SW 1271 (cell line): ENCODE measurements at places on chromosomes 3 and 15.
A peak's percentile ranks its signal among the peaks of the same experiment; 100 is the strongest.

GRCh38 chr15:41501191-41501917 is 7.7 kb downstream of the ITPKA start:
- DNase-seq, result no peak

GRCh38 chr3:26639339-26639738 is 16.8 kb downstream of the LRRC3B start:
- DNase-seq, result no peak

- no peak for DNase-seq
Measured at GRCh38 chr3:23830869-23831484, 25.2 kb downstream of the UBE2E1 start.

DNA sequence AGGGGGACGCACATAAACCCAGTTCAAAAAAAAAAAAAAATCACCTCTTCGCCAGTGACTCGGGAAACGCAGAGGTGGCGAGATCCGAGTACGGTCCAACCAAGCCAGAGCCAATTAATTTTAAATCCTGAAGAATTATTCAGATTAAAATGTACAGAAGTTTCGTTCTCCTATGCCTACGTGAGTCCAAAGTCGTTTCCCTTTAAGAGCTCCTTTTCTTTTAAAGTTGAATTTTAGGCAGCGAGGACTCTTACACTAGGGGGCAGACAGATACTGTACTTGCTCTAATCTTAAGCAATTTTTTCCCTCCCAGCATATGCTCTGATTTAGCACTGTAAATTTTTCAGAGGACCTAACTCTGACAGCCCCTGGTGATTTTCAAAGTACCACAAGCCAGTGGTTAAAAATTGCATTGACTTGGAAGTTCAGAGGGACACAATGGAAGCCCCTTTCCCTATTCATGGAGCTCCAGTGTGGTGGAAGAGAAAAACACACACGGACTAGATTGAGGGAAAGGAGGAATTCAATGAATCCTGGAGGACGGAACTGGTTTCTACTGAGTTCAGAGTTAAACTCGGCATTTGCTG is 3.3 kb upstream of the NR2F2 start:
- DNase-seq, result peak; percentile 71

GRCh38 chr15:96353416-96353929 is 23.0 kb downstream of the NR2F2 start:
- DNase-seq, result no peak

- no peak for DNase-seq
Measured at GRCh38 chr3:106332884-106333283, 464.1 kb upstream of the CBLB start.

GRCh38 chr15:45962733-45963132 is 327.9 kb downstream of the SQOR start:
- no peak for DNase-seq

- no peak for DNase-seq
Measured at GRCh38 chr3:49120096-49120437, 556 bp downstream of the USP19 start.

DNA sequence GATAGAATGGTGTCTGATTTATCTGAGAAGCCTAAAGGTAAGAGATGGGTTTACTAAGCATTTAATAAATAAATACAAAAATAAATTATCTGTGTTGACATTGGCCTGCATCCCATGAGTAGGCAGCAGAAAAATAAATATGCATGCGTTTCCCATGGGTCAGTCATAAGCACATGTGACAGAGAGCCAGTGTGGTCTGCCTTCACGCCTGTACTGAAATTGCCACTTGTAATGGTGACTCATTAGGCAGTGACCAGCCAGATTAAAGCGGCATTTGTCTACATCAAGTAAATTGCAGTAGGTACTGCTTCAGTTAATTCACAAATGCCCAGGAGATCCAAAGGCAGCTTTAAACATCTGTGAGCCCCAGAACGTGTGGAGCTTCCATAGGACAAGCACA is 399.6 kb downstream of the NAALADL2 start:
- no peak for DNase-seq

- DNase-seq, result no peak
Measured at GRCh38 chr3:172334671-172335207, 113.5 kb downstream of the GHSR start.

- no peak for DNase-seq
Measured at GRCh38 chr15:84099181-84099580, 136.4 kb upstream of the GOLGA6L4 start.

DNA sequence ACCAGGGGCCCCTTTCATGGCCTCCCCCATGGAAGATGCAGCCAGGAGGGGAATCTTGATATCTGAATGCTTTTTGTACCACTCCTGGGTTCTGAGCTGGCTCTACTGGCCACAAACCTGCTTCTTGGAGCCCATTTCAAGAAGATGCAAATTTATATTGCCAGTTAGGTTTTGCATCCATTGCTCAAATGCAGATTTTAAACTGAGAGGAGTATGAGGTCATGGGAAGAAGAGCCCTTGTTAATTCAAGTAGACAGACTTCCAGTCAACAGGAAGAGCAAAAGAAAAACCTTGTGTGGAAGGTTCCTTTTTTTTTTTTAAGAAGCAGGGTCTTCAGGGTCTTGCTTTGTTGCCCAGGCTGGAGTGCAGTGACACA is 133.5 kb downstream of the PDZRN3 start:
- no peak for DNase-seq

GRCh38 chr15:41695750-41696436 is 35.7 kb downstream of the MGA start:
- DNase-seq, result no peak

DNA sequence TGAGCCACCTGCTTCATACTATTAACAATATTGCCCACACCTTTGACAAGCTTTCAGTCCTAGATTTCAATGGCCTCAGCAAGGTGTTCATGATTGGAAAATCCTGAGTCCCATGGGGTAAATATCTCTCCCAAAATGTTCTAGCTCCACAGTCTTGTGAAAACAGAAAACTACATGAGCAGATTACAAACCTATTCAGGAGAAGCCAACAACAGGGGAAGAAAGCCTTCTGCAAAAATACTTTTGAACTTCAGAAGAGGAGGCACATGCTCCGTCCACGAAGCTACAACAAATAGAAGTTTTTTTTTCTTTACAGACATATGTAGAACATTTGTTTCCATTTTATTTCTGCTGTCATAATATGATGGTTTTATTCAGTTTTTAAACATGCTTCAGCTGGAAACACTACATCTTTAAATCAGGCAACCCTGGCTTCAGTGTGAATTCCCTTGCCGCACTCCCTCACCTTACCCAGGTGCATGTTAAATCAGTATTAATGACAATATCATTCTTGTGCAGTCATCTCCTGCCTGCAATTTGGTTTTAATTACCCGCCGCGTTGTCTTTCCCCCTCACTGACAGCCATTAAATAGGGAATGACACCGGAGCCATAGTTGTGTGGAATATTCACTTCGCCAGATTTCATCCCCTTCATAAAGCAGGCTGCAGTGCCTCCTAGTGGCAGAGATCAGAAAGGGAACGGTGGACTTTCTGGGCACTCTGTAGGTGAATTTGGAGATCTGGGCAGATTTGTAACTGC is 725.5 kb upstream of the ARRDC4 start:
- peak; percentile 55 for DNase-seq

GRCh38 chr3:183953471-183954070 is 64.1 kb downstream of the ABCC5 start:
- DNase-seq, result no peak

GRCh38 chr3:132625613-132626012 is 28.5 kb downstream of the ACKR4 start:
- no peak for DNase-seq

DNA sequence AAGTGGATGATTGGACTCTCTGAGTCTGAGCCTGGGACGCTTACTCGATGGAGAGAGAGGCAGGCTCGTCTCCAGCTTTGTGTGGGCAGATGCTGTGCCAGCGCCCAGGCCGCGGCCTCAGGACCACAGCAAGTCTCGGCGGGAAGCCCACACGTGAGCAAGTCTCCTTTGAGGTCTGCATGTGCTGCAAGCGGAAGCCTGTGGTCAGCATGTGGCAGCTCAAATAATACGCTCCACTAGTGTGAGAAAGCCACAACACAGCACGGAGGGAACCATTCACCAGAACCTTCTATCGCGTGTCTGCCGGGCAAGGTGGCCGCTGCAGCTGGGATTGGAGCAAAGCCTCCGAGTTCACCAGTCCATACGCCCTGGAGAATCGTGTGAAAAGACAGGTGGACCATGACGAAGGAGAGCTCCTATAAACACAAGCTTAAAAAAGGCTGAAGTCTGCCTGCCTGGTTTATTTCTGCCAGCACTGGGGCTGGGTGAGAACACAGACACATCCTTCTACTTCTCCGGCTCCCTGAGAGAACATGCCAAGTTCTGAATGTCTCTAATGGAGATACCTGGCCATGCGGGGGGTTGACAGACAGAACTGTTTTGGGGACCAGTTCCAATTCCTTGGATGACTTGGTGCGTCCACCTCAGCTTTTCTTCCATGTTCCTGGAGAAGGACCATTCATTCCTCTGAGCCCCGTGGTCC is 82.0 kb upstream of the LRIG1 start:
- no peak for DNase-seq

DNA sequence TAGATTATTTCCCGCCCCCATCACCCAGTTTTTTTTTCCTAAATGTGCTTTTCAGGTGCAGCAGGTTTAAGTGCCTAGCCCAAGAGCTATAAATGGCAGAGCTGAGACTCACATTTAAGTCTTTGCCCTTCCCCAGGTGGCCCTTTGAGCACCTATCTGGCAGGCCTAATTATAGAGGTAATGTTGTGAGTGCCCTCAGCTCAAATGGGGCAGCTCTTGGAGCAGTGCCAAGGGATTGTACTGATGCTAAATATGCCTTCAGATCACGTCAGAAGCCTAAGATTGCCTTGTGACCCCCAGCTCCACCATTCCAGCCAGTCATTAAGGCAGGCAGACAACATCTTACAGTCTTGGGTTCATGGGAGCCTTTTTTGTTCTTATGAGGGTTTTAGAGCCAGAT is 159.5 kb downstream of the RPLP1 start:
- no peak for DNase-seq

DNA sequence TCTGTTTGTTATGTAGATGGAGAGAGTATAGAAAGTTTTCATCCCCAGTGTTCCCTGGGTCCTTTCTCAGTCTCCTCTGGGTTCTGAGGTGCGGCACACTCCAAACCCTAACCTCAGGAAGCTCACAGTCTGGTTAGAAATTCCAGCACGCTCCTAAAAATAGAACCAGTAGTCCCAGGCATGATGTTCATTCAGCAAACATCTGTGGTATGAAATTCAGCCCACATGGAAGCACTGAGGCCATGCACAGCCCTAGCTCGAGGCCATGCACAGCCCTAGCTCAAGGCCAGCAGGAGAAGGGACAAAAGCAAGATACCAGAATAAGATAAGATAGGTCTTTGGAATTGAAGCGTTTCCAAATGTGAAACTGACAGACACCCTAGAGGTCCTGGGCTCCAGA is 82.3 kb upstream of the OXTR start:
- DNase-seq, result peak; percentile 23

DNA sequence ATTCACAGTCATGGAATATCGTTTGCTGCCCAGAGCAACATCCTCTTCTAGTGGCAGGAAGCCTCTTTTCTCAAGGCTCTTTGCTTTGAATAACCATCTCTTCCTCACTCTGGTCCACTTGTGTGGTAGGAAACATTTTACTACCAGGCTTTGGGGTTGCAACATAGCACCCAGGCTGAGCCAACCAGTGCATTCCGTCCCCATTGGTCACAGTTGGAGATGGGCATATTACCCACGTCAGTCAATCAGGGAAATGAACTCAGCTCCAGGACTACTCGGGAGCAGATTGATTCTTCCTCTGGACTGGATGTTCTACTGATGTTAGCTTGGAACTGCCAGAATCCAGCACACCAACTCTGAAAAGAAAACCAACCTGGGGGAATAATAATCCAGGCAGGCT is 4.2 kb upstream of the PEX5L start:
- DNase-seq, result no peak

DNA sequence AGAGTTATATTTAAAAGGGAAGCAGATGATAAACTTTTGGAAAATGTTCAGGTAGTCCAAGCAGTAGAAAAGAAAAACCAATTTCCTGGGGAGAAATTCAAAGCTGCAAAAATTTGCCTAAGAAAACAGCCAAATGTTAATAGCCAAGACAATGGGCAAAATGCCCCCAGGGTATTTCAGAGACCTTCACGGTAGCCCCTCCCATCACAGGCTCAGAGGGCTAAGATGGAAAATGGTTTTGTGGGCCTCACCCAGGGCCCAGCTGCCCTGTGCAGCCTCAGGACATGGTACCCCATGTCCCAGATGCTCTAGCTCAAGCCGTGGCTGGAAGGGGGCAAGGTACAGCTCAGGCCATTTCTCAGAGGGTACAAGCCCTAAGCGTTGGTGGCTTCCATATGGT is 391.0 kb downstream of the ZIC4 start:
- no peak for DNase-seq

DNA sequence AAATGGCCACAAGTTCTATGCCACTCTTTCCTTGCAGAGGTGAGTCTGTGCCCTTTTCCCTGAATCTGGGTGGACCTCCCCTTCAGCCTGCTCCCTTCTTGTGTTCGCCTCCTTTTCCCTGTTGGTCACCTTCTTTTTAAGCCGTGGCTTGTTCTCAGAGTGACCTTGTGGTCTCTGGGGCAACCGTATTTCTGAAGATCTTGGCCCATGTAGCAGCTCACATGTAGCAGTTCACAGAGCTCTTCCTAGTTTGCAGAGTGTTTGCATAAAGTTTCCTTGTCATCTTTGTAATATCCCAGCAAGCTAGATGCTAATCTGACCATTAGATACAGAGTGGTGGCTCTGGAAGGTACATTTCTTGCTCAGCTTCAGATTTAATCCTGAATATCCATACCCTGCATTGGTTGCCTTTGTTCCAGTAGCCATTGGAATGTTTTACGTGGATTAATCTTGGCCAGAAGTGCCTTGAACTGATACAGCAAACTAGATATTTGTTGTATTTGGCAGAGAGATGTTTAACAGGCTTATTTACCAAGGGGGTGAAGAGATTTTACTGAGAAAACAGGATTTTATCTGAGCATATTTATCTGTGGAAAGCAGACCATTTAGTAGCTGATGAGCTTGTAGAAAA is 40.7 kb upstream of the BSN start:
- DNase-seq, result no peak

DNA sequence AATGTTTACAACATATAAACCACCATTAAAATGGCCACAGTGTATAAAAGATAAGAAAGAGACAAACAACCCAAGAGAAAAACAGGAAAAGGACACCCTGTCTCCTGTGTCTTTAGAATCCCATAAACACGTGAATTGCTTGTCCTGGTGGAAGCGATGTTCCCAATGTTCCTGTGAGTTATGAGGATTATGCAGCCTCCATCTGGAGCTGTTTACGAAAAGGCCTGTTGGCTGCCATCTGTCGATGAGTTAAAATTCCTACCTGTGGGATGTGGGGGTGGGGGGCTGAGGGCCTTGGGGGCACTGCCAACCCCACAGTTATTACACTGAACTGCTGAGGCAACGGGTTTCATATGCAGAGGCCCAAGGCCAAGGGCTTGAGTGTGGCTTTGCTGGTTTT is 13.6 kb downstream of the NISCH start:
- DNase-seq, result no peak

DNA sequence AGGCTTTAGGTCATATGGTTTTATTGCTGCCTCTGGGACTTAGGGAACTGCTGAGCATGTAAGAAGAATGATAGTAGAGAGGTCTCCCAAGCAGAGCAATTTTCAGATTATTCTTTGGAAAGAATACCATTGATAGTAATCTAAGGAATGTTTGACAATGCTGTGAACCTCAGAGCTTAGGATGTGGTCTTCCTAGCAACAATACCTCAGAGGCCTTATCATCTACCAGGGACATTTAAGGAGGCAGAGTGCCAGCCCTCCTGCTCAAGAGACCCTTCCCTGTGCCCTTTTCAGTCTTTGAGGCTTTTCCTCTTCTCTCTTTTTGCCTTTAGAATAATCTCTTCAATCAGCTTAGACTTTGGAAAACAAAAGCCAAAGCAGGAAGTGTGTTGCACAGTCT is 272.1 kb downstream of the OXSM start:
- DNase-seq, result no peak
